ENCODE measurements at places on chromosomes 4 and X.
A peak's percentile ranks its signal among the peaks of the same experiment; 100 is the strongest.

GRCh38 chr4:2303686-2304320 lies 41.9 kb upstream of the MXD4 start:
- no peak for DNase-seq

- no peak for DNase-seq
These were observed 70.8 kb downstream of the GAB1 start for GRCh38 chr4:143407474-143407873.

DNA sequence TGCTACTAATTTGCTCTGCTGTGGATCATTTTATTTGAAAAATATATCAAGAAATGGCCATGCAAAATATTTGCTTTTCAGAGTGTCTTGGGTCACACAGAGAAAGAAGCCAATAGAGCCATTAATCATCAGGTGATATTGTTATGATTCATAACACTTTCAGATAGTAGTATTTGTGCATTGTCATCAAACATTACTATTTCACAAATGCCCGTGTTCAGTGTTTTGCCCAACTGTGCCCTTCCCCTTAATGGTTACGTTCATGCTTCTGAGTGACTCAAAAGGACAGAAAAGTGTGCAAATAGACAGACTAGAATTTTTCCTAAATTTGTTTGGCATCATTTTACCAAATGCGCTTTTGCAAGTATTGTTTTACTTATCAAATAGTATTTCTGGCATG lies 46.5 kb downstream of the PHOX2B start:
- no peak for DNase-seq

DNA sequence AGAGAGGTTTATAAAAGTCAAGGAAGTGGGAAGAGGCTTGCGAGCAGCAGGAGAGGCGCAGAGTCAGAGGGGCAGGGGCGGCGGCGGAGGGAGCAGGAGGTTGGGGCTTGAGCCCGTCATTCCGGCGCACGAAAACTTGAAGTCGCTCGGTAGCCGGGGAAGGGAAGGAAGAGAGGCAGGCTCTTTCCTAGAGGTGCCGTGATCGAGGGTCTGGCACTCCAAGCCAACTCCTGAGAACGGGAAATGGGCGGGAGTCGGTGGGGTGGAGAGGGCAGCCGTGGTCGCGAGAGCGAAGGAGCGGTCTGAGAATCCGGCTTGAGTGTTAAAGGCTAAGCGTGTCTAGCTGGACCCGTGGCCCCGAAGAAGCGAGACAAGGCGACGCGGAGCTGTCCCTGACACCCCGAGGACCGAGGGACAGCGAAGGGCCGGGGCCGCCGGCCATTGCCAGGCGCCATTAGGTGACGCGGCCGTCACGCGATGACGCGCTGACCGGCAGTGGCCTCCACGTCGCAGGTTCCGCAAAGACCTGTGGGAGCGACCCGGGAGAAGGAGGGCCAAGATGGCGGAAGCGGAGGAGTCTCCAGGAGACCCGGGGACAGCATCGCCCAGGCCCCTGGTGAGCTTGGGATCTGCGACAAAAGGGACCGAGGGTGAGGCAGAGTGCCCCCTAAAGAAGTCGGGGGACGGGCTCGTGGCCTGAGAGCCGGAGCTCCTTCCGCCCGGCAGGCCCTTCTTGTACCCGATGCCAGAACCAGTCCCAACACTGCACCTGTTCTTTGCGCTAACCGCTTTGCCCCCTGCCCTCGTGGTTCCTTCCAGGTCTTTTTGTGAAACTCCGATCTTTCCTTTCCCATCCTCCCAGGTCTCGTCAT lies at the start of gene YIPF6:
Gene YIPF6 (plus strand): TSS at position 544 of the 872 bp plus-strand sequence. CDS start 16 bp downstream, at position 560.
- peak; percentile 43 for DNase-seq

DNA sequence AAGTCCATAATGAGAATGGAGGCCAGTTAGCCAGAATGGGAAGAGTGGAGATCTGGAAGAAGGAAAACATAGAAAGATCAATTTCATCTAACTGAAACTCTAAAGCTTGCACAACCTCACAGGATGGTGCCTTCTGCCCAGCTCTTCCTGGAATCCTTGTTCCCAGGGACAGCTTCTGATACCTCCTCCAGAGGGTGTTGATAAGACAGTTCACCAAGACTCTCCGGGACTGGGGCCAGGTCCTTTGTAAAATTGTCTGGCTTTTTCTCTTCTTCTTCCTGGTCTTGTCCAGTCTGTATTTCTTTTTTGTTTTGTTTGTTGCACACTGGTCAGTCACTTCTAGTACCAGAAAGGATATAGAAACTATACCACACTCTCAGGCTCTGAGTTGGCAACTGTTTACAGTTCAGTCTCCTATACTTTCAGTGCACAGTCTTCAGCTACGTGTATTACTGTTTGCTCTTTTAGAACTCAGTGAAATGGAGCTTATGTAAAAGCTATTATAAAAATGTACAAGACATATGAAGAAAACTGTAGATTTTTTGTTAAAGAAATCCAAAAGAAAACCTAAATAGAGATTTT lies 142.8 kb upstream of the RPL34 start:
- no peak for DNase-seq
